ENCODE measurements at places on chromosomes 4 and X.

GRCh38 chr4:26746802-26747213, 113.8 kb upstream of the STIM2 start:
- H3K4me3 ChIP-seq: no peak overlapping the region
- peaks cover 23% of the 10 kb centered on the region for H3K36me3 ChIP-seq
- no peaks in the 10 kb centered on the region for H3K27me3 ChIP-seq
- DNase-seq: no peak
- no peak overlapping the region for H3K27ac ChIP-seq

- H3K27me3 ChIP-seq: no peaks in the 10 kb centered on the region
Observed at GRCh38 chr4:164192844-164193243, 561.1 kb upstream of the SMIM31 start.

GRCh38 chrX:17375367-17375636, 302 bp downstream of the NHS start:
- H3K4me3 ChIP-seq: peak overlapping the region; percentile 49
- H3K27me3 ChIP-seq: peaks cover 8% of the 10 kb centered on the region
- no peaks in the 10 kb centered on the region for H3K4me1 ChIP-seq
- H3K27ac ChIP-seq: no peak overlapping the region
- DNase-seq: peak; percentile 26

DNA sequence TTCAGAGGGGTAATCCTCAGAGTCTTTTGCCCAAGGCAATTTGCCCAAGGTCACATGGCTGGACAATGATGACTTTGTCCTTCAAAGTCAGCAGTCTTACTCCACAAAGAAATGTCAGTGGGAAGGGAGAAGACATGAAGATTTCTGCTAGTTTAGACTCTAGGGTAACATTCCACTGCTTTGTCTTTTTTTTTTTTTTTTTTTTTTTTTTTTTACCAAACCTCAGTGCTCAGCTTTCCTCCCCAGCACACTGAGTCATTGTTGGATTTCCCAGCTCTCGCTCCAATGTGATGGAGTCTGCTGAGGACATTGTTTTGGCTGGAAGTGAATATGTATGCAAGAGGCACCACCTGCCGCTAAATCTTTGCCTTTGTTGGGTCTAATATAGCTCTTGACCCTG, 7.2 kb upstream of the C1QTNF7 start:
- no peaks in the 10 kb centered on the region for H3K36me3 ChIP-seq
- no peak for DNase-seq
- peaks cover 8% of the 10 kb centered on the region for H3K4me1 ChIP-seq

- no peak overlapping the region for H3K4me3 ChIP-seq
- no peak for DNase-seq
- H3K4me1 ChIP-seq: no peaks in the 10 kb centered on the region
- H3K27ac ChIP-seq: no peak overlapping the region
- no peaks in the 10 kb centered on the region for H3K27me3 ChIP-seq
Observed at GRCh38 chrX:40922307-40922706, 162.9 kb upstream of the USP9X start.
